ENCODE measurements at places on chromosomes 2 and 18.
A peak's percentile ranks its signal among the peaks of the same experiment; 100 is the strongest.

- DNase-seq: no peak
These were observed 96.3 kb downstream of the B3GNT2 start for GRCh38 chr2:62292190-62292589.

- DNase-seq: no peak
These were observed 640.2 kb upstream of the SYT4 start for GRCh38 chr18:43917520-43917919.

GRCh38 chr18:77141401-77142118 is 9.0 kb upstream of the MBP start:
- DNase-seq: no peak

- no peak for DNase-seq
These were observed 101.4 kb downstream of the CDH2 start for GRCh38 chr18:28075501-28075900.

GRCh38 chr2:85724731-85725181 is 29.0 kb upstream of the ATOH8 start:
- no peak for DNase-seq

DNA sequence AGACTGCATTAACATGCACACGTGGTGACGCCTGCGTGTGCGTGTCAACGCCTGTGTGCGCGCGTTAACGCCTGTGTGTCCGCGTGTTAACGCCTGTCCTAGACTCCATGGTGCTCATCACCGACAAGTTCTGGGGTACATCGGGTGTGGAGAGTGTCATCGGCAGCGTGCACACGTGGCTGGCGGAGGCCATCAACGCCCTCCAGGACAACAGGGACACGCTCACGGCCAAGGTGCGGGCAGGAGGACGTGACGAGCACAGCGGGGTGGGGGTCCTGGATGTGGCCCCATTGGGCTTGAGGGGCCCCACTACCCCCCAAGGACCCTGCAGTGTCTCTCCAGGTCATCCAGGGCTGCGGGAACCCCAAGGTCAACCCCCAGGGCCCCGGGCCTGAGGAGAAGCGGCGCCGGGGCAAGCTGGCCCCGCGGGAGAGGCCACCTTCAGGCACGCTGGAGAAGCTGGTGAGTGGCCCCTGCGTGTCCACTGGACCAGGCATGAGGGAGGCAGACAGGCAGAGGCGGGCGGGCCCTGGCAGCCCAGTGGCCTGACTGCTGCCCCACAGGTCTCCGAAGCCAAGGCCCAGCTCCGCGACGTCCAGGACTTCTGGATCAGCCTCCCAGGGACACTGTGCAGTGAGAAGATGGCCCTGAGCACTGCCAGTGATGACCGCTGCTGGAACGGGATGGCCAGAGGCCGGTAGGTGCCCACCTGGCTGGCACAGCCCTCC is 29.2 kb downstream of the GPC1 start:
- peak; percentile 22 for DNase-seq

Measured in H9 (cell line).